ENCODE measurements at places on chromosomes 3 and 15.

GRCh38 chr3:120780977-120781376, 38.4 kb downstream of the GTF2E1 start:
- no peak for DNase-seq

DNA sequence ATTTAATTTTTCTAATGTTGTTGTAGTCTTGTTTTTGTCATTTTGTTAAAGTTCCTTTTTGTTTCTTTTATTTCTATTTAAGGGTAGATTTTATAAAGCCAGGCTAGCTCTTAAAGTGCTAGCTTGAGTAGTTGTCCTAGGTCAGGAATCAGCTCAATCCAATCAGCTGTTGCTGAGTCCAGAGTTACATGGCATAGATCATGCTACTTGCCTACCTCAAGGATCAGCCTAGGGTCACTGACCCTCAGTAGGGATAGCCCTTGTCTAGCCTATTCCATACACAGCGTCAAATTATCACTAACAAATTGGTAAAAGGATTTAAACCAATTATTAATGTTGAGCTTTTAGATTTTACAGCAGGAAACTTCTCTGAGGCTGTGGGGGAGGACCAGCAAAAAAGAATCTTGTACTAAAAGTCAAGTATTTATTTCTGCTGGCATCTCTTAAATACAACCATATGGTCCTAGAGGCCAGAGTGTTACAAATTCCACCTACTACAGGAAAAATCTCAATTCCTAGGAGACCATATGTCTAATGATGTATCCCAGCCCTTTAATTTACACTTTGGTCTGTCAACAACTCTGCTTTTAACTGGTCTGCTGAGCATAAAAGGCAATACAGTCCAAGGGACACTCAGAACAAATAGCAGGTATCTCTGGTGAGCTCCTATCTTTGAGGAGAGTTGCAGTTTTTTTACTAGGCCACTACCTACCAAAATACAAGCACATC, 138.3 kb upstream of the PTPRG start:
- DNase-seq: no peak

GRCh38 chr3:129001806-129002572, 885 bp downstream of the EFCC1 start:
- peak; percentile 60 for DNase-seq

- no peak for DNase-seq
Observed at GRCh38 chr3:9863058-9863772, 16.8 kb downstream of the CIDEC start.

GRCh38 chr15:22963641-22964040, 16.5 kb downstream of the CYFIP1 start:
- no peak for DNase-seq

- no peak for DNase-seq
Observed at GRCh38 chr3:33980252-33980651, 181.8 kb downstream of the PDCD6IP start.

DNA sequence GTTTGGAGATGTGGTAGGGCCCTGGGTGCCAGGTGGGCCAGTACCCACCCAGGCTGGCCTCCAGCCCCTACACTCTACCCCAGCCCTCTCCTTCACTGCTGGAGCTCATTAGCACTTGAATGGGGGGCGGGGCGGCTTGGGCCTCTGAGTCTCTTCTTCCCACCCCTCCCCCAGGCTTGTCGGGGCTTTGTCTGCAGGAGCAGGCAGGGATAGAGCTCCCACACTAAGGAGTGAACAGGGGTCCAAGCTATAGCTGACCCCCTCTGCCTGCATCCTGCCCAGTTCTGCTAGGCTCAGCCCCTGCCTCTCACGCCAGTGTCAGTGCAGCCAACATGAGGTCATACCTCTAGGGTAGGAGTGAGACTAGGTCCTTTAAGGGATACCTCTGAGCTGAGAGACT, 5.2 kb downstream of the GNAI2 start:
- DNase-seq: no peak

DNA sequence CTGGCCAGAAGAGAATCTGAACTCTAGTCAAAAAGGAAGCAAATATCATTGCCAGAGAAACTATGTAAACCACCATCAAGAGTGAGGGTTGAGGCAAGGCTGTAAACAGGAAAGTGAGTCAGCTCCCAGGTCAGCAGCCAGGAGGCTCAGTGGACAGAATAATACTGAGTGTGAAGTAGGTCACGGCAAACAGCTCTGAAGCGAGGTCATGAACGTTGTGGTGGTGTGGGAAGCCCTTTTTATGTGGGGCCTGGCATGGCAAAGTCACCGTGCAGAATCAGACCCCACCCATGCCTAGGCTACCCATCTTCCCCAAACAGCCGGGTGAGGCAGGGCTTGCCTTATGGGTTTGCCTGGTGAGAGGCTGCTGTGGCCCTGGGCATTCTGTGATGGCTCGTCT, 43.9 kb downstream of the THBS1 start:
- peak; percentile 87 for DNase-seq

- DNase-seq: peak; percentile 34
Observed at GRCh38 chr3:124217542-124217941, 225.6 kb upstream of the ROPN1 start.

DNA sequence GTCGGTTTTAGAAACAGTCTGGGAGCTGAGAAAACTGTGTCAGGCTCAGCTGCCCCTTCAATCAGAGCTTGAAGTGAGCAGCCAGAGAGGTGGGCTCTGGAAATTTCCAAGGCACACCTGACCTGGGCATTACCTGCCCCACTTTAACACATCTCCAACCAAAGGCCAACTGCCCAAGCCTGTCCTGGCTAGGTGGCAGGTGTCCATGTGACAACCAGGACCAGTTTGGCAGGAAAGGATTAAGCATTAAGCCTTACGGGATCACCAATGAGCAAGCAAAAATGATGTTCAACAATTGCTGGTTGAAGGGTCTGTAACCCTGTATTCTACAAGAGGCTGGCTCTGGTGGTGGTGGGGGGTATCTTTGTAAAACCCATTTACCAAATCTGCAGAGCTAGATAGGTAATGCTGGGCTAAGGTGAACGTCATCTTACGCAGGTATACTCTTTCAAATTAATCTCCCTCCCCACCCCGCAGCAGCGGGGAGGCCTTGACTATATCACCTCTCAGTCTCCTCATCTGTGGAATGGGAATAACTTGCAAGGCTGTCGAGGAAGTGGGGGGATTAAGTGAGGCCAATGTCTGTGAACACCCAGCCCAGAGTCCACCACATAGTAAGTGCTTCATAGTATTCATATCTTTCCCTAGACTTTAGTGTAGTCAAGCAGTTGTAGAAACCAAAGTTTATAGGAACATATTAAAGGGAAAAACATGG, 183.2 kb downstream of the MEGF11 start:
- DNase-seq: no peak

GRCh38 chr3:141019244-141019643, 31.9 kb upstream of the SPSB4 start:
- DNase-seq: no peak

- no peak for DNase-seq
Observed at GRCh38 chr3:191566469-191566868, 105.5 kb downstream of the PYDC2 start.

GRCh38 chr15:81286621-81287121, 37.3 kb downstream of the STARD5 start:
- peak; percentile 41 for DNase-seq

DNA sequence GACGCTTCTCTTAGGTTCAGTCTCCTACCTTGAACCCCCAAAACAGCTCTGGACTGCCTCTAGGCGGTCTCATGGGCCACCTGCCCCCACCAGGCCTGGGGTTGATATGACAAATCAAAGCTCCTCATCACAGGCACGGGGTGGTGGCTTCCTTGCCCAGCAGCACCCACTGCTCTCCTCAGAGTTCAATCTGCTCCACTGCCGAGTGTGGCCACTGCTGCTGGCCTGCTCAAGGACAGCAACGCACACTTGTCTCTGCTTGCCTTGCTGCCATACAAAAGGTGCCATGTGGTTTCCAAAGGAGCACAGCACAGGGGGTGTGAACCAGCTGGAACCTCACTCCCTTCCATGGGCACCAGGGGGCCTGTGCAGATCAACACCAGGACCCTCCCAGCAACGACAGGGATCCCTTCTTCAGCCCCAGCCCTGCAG, 10.2 kb downstream of the KBTBD13 start:
- DNase-seq: peak; percentile 14

- DNase-seq: no peak
Observed at GRCh38 chr15:90024406-90024805, 23.3 kb downstream of the ZNF710 start.

DNA sequence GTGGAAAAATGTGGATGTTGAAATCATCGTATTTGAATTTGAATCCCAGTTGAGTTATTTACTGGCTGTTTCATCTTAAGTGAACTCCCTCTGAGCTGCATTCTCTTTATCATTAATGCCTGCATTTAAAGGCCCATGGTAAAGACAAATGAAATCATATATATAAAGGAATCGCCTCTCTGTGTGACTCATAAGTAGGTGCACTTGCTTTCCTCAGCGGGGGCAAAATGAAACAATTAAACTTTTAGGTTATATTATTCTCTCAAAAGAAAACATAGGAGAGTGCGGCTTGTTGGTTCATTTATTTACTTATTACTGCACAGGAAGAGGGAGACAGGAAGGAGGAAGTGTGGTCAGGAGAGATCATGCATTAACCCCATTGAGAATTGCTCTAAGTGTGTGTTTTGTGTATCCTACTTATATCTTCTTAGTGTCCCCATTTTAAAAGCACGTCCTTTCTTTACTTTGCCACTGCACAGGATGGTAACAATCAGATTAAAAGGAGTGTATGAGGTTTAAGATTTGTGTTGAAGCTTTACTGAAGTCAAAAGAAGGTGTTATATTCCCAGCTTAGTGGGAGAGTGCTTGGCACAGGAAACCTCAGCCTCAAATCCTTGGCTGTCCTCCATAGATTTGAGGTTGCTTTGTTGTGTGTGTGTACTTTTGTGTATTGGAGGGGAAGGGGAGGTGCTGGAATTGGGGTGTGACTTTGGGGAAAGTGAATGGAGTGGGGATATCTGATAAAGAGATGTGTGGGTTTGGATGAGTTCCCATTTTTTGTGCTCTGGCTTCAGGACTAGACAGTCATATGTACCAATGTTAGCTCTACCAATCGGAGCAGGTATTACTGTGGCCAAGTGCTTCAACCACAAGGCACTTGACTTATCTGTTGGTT, 595.8 kb upstream of the NR2F2 start:
- no peak for DNase-seq

DNA sequence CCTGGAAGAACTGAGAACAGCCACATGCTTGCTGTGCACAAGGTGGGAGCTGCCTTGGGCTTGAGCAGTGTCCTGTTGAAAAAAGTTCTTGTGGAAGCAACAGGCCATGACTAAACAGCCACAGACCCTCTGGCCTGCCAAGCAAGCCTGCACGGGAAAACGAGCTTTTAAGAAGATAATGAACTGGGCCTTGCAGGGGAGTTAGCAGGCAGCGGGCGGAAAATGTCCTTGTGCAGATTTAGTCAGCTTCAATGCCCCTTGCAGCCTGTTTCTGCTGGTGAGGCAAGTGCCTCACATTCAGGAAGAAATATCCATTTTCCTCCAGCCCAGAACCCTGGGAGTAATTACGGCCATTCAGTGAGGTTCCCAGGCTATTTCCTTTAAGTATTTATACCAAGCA, 126.2 kb upstream of the KLHL25 start:
- DNase-seq: no peak

DNA sequence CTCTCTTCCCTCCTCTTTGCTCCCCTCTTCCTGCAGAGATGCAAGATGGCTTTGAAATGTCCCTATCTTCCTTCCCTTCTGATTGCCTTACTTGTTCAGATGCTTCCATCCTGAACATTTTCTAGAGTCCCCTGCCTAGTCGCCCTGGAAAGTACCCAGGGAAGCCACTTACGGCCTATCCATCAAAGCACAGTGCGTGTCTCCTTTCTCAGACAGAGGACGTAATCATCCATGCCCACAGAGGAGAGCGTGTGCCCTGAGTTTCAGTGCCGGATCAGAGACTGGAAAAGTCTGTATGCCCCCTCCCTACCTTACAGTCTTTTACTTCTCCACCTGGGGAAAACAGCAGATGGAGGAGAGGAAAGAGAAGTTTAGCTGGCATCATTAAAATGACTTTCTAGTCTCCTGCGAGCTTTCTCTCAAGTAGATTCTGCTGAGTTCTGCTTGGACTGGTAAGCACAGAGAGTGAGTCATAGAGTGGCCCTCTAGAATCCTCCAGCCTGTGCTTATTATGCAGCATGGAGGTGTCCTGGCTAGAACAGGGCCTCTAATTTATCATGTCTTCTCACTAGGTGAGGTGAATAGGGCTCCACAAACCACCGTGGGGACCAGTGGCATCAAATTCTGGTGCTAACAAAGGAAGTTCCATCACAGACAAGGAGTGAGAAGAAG, 114.6 kb downstream of the SLCO3A1 start:
- DNase-seq: no peak

DNA sequence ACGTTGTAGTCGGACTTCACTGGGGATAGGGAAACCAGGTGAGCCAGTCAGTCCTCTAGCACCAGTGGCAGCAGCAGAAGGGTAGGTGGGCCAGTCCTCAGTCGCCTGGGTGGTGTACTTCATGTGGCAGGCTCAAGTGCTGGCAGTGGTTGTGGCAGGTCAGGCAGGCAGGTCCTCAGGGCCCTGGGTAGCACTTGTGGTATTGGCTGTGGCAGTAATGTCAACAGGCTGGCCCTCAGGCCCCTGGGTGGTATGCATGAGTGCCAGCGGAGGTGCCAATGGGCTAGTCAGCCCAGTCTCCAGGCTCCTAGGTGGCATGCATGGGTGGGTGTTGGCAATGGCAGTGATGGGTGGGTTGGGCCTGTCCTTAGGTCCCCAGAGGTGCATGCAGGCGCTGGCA, 40.6 kb downstream of the FAIM start:
- DNase-seq: no peak

DNA sequence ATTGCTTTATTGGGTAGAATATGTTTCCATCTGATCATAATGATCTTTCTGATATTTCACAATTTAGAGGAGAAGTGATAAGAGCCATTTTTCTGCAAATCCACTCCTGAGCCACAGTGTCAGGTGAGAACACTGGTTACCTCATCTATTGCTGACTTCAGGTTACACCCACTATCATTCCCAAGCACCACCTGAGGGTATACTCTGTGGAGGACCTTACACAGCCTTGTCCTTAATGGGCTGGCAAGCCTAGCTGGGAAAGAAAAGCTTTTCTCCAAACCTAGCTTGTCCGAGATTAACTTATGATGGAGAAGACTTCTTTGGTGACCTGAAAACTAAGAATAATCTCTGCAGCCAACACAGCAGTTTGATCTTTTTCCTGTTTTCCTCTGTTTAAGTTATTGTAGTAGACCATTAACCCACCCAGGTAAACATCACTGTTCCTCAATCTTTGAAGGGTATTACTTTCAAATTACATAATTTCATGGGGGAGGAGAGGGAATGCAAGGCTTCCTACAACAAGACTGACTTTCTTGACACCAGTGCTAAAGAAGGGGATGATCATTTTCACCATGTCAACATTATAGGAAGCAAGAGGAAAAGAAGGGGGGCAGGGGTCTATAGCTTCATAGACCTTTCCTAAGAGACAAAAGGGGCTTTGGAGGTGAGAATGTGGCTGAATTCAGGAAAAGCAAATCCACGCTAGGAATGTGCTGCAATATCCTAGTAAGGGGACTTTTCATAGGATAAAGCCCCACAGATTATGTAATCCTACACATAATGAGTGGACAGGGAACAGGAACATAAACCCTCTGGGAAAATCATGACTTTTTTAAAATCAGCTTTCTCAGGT, 1.7 kb downstream of the NCEH1 start:
- DNase-seq: no peak

GRCh38 chr15:93257920-93258319, 168.9 kb upstream of the RGMA start:
- DNase-seq: no peak
